ENCODE measurements at places on chromosomes 2 and 18.

DNA sequence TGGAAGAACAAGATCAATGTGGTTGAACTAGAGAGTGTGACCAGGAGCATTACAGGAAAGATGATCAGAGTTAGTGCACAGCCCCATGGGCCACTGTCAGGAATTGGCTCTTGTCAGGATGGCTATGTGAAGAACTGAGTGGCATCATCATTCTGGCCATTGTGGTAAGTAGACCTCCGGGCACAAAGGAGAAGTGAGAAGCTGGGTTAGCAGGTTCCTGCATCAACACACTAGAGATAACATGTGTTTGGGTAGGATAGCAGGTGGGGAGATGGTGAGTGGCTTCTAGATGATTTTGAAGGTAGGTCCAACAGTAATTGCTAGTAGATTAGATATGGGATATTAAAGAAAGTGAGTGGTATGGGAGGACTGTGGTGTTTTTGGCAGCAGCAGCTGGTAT lies 408.2 kb downstream of the TSN start:
- DNase-seq: no peak

- DNase-seq: no peak
Measured at GRCh38 chr2:135954020-135954601, 31.3 kb downstream of the DARS1 start.

GRCh38 chr2:64913357-64913869 lies 75.8 kb upstream of the SLC1A4 start:
- DNase-seq: peak; percentile 16

- DNase-seq: no peak
Measured at GRCh38 chr18:50822756-50823155, 2.9 kb upstream of the MRO start.

GRCh38 chr2:121640380-121641316 lies 8.6 kb downstream of the CLASP1 start:
- no peak for DNase-seq
